Naive B cell (primary cell): ENCODE measurements at places on chromosomes 12 and 14.

DNA sequence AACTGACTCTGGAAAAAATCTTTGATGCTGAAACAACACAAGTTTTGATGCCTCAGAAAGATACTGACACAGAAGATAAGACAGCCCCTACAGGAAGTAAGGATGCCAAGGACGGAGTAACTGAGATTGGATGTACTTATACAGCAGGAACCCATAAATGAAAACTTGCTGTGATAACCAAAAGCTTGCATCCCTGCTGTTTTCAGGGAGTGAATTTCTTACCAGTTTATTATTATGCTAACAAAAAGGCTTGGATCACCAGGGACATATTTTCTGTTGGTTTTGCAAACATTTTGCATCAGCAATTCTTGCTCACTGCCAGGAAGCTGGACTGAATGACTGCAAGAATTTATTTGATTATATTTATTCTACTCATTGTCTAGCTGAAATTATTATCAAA lies 197.7 kb downstream of the NAV3 start:
- DNase-seq: no peak

DNA sequence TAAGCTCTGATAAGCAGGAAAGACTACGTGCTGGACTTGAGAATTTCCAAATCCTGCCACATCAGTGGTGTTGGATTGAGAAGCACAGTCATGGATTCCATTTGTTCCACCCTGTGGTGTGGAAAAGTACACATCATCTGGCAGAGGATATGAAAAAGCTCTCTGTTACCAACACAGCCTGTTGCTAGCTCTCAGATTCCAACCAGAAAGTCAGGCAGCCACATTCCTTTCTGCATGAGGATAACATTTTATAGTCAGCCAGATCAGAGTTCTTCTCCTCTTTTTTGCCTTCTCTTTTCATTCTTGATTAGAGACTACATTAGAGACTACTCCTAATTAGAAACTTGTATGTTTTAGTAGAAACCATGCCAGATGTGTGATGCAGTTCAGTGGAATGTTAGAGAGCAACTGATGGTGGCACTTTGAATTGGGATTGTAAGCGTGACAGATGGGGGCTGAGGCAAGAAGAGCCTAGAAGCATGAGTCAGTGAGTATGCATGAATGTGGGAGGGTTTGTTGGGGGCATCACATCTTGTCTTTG lies 61.2 kb upstream of the STXBP6 start:
- no peak for DNase-seq

- peak; percentile 55 for DNase-seq
Measured at GRCh38 chr12:77060136-77060882, 5.1 kb downstream of the E2F7 start.

DNA sequence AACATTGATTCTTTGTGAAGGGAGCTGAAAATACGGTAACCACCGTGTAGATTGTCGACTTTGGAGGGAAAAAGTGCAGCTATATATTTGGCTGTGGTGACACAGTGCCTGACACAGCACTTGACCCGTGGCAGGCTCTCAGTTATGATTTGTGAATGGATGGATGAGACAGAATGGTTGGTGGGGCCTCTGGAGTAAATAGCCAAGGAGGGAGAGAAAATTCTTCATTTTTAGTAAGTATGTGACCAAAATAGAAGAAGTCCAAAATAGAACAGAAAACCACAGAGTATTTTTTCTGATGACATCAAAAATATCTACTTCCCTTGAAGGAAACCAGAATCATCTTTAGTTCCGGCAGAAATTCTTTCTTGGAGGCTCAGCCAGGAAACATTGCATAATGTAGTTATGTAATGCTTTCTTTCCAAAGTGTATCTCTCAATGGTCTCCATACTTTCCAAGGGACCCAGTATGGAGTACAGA lies 82.0 kb upstream of the WSCD2 start:
- DNase-seq: no peak

- no peak for DNase-seq
Measured at GRCh38 chr12:114812858-114813761, 129.1 kb upstream of the TBX3 start.

- no peak for DNase-seq
Measured at GRCh38 chr12:106541201-106541600, 41.6 kb upstream of the RFX4 start.

- DNase-seq: no peak
Measured at GRCh38 chr14:31449971-31450610, 7.2 kb downstream of the DTD2 start.

DNA sequence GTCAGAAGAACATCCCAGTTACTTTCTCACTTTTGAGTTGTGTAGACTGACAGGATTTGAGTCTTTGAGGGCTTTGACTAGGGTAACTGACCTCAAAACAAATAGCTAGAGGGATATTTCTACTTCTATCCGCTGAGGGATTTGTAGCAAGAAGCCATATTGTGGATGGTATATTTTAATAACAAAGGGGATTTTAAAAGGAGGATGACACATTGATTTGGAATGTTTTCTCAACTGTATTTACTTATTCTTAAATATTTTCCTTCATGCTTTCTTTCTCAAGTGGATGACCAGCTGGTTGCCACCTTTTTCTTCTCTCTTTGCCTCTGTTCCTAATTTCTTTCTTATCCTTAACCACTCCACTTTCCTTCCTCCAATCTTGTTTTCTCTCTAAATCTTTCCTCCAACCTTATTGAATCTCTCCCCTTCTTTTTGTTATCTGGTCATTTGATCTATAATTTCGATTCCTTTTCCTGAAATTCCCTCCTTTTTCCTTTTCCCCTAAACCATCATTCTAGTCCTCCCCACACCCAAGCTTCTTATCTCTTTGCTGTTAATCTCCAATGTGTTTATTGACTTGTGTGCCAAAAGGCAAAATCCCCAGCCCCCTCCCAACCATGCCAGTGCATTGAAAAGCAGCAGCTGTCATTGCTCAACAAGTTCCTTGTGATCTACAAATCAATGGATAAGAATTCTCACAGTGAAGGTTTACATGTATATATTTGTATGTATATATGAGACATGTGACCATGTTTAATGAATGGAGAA lies 411.6 kb downstream of the RAD51B start:
- no peak for DNase-seq

- DNase-seq: no peak
Measured at GRCh38 chr14:106813477-106813823, 1287.1 kb downstream of the TMEM121 start.

- DNase-seq: no peak
Measured at GRCh38 chr12:28872654-28873268, 276.3 kb upstream of the FAR2 start.

DNA sequence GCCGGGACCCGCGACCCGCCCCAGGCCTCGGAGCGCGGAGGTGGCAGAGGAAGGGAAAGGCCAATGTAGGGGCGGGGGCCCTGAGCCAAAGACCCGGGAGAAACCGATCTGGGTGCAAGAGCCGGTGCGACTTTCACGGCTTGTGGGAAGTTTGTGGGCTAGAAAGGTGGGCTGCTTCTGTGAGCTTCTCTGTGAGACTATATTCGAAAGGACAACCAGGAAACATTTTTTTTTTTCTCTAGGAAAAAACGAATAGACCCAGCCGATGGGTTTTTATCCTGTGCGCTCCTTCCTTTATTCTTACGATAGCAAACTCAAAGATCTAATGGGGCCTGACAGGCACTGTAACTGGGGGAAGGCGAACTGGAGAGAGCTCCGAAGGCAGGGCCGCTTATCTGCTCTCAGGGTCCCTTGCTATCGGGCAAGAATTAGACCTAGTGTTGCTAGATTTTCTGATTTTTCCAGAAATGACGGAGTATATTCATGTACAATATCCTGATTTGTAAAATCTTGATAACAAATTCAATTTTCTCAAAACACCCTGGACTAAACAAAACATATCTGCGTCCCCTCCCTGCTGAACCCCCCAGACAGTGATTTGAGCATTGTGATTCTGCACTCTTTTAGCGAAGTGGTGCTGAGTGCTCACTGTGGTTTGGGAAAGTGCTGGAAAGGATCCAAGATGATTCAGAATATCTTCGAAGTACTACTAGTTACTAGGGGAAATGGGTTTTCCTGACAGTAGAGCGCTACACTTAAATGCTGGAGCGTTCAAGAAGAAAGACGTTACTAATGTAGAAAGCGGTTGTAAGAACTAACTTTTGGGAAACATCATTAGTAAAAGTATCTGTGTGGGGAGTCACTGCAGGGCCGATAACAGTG lies 563 bp upstream of the STXBP6 start:
- no peak for DNase-seq

- no peak for DNase-seq
Measured at GRCh38 chr12:113955109-113955970, 10.8 kb downstream of the RBM19 start.

GRCh38 chr12:23628806-23629205 lies 320.7 kb downstream of the SOX5 start:
- no peak for DNase-seq

GRCh38 chr12:3042394-3042793 lies 34.8 kb upstream of the TSPAN9 start:
- peak; percentile 87 for DNase-seq
